ENCODE measurements at places on chromosomes 16 and 17.

DNA sequence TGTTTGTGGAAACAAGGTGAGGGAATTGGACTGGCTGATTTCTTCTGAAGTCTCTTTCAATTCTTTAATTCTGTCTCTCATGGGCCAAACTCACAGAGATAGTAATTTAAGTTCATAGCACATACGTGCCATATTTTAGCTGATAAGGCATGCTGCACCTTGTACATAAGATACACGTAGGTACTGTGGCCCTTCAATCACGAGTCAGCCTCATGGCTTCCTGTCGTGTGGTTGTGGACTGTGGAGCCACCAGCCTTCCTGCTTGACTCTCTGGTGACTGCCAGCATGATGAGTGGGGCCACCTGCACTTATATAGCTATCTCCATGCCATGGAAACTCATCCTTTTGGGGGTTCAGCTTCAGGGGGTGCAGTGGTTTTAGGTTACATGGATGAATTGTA, 25.1 kb downstream of the KSR1 start:
- DNase-seq, result no peak

GRCh38 chr16:20683812-20684211, 13.7 kb downstream of the ACSM1 start:
- DNase-seq, result no peak

DNA sequence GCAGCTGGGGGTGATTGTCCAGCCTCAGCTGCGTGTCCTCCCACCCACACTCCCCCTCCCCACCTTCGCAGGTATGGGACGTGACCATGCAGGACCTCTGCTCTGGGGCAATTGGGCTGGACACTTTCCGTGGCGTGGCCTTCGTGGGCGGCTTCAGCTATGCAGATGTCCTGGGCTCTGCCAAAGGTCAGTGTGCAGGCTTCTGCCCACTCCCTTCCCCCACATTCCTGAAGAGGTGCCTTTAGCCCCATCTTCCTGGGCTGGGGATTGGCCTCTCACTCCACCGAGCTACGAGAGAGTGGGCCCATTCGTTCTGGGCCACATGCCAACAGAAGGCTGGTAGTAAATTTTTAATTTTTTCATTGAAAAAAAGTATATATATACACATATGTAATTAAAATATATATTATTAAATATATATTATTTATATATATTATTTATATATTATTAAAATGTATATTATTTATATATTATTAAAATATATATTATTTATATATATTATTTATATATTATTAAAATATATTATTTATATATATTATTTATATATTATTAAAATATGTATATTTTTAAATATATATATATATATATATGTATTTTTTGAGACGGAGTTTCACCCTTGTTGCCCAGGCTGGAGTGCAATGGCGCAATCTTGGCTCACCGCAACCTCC, 18.5 kb downstream of the PFAS start:
- DNase-seq, result no peak

GRCh38 chr16:2511128-2511800, 2.5 kb upstream of the ATP6V0C start:
- DNase-seq, result peak; percentile 95

DNA sequence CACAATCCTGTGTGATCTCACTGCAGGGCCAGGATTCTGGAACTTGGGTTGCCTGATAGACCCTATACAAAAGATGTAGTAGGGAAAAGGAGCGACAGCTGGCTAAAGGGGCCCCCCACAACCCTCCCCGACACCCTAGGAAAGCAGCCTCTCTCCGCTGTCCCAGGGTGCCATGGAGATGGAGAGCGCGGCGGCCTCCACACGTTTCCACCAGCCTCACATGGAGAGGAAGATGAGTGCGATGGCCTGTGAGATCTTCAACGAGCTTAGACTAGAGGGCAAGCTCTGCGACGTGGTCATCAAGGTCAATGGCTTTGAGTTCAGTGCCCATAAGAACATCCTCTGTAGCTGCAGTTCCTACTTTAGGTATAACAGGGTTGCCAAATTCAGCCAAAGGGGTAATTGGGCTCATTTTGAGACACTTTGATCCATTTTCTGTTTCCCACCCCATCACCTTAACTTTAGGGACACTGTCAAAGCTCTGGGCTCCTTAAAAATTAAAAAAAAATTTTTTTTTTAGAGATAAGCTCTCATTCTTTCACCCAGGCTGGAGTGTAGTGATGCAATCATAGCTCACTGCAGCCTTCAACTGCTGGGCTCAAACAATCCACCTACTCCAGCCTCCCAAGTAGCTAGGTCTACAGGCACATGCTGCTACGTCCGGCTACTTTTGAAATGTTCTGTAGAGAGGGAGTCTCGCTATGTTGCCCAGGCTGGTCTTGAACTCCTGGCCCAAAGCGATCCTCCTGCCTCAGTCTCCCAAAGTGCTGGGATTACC, at the start of gene KLHL10:
KLHL10 (plus strand) TSS at position 65 of the 778 bp plus-strand sequence; CDS start at position 173, 108 bp downstream.
- DNase-seq, result no peak

Data from sigmoid colon (tissue), 7 donors.